ENCODE measurements at places on chromosomes 6 and 20.
A peak's percentile ranks its signal among the peaks of the same experiment; 100 is the strongest.

DNA sequence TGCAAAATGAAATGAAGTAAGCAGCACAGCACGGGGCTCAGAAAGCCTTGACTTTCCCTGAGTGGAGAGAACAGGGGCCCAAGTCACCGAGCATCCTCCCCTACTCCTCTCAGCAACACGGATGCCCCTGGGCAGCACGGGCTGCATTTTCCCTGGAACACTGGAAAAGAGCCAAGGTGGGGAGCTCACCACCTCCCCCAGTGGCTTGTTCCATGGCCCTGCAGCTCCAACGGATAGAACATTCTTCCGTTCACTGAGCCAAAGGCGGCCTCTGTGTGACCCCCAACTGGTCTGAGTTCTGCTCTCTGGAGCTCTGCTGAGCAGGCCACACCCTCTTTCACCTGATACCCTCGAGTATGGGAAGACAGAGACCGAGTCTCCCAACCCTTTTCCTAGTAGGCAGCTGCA lies 20.8 kb upstream of the EMILIN3 start:
- no peak for DNase-seq

GRCh38 chr6:16657768-16658167 lies 103.5 kb downstream of the ATXN1 start:
- no peak for DNase-seq

GRCh38 chr20:24575811-24576210 lies 106.4 kb downstream of the SYNDIG1 start:
- DNase-seq, result no peak

- no peak for DNase-seq
Measured at GRCh38 chr20:13202565-13202964, 18.5 kb upstream of the ISM1 start.

- no peak for DNase-seq
Measured at GRCh38 chr6:27495386-27496135, 22.7 kb upstream of the ZNF184 start.

DNA sequence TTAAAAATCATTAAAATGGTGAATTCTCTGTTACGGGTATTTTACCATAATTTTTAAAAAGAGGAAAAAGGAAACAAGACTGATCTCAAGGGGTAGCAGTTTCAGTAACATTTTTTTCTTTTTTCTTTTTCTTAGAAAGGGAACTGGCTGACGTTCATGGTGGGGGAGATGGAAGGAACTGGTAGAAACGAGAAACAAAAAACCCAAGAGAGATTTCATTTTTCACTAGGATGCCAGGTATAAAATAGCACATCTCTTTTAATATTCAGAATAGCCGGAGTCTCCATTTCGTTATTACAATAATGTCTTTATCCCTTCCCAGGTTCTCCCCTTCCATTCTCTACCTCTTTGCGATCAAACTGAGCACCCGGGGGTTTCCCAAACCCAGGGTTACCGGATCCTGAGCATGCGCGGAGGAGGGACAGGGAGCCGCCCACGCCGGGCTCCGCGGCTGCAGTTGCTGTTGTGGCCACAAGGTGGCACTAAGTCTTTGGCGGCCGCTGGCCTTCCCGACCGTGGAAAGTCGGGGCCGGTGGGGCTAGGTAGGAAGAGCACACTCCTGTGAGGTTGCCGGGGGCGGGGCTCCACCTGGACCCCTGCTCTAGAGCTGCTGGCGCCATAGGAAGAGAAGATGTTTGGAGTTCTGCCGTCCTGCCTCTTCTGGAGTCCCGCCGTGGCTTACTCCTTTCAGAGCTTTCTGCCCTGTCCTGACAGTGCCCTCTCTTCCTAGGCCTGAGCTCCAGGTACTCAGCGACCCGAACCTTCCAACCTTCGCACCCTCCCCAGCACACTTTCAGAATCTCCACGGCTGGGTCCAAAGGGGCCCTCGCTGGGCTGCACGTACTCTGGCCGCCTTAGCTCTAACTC lies 146.8 kb downstream of the SH3BGRL2 start:
- peak; percentile 86 for DNase-seq

GRCh38 chr20:31943052-31943471 lies 8.8 kb downstream of the PDRG1 start:
- DNase-seq, result no peak

- no peak for DNase-seq
Measured at GRCh38 chr20:3652676-3653596, 10.3 kb downstream of the GFRA4 start.

DNA sequence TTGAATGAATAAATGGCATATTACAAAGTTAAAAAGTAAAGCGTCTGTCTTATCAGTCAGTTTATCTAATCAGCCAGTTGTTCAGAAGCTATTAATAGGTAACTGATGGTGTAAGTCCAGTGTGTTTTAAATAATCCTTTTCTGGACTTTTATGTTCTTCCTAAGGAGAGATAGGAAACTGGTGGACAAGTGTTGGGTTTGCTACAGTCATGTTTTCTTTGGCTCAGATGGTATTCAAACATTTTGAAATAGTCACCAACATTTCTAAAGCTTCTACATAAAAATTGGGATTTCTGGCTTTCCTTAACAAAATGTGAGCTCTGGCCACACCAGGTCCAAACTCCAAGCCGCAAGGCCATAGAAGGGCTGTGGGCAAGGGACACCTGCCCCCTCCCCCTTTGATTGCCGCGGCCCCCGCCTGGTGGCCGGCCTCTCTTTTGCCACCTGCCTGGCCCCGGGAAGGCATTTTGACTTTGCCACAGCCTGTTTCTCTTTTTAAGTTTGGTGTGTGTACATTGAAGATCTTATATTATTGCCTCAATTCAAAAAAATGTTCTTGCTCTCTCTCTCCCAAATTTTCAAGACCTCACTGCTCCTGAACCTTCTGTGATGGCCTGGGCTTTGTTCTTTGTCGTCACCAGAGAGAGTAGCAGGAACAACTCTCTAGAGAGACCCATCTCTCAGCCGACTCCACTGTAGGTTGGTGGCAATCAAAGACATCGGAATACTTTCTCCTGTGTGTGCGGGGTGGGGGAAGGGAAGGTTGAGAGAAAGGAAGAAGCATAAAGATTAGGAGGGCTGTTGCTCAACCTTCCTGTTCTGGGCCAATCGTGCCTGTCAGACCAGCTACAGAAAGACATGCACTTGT lies 84.0 kb upstream of the ZNF217 start:
- peak; percentile 17 for DNase-seq

GRCh38 chr6:169850154-169850553 lies 98.7 kb downstream of the ERMARD start:
- DNase-seq, result no peak

DNA sequence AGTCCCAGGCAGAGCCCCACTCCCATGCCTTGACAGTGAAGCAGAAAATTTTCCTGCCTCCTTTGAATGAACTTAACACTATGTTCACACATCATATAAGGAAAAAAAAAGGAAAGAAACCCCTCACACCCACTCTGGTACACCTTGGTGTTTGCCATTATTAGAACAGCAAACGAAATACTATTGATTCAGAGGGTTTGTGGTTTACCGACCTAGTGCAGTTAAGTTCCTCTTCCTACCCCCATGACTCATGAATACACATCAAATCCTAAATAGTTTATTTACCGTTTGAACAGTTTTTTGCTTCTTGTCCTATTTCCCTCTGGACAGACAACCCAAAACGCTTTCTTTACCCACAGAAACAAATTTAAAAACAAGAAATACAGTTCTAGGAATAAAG lies 237.7 kb downstream of the FOXA2 start:
- DNase-seq, result no peak

GRCh38 chr20:11302436-11302835 lies 615.3 kb upstream of the BTBD3 start:
- no peak for DNase-seq

GRCh38 chr6:37785002-37785662 lies 34.4 kb upstream of the ZFAND3 start:
- DNase-seq, result no peak

- peak; percentile 46 for DNase-seq
Measured at GRCh38 chr20:50120935-50121693, 8.2 kb upstream of the UBE2V1 start.

- no peak for DNase-seq
Measured at GRCh38 chr6:139877828-139878405, 503.5 kb upstream of the CITED2 start.

GRCh38 chr20:38170826-38171674 lies 6.0 kb upstream of the TGM2 start:
- DNase-seq, result no peak

DNA sequence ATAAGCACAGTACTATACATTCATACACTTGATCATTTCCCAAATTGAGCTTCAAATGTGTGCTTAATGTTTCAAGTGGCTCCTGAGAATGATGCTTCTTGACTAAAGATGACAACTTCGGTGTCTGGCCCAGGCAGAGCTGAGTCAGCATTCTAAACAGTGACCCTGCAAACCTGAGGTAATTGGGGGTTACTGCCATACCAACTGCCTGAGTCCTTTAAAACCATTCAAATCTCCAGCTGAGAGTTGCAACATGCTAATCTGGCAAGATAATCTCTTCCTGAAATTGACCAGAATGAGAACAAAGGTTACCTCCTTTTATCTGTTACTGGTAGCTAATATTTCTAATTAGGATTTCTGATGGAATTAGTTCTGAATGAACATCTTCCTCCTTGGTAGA lies 8.2 kb downstream of the BACH2 start:
- DNase-seq, result no peak

GRCh38 chr6:26401389-26401986 lies 587 bp upstream of the BTN3A1 start:
- no peak for DNase-seq

- DNase-seq, result no peak
Measured at GRCh38 chr6:136306466-136306865, 16.8 kb upstream of the BCLAF1 start.

DNA sequence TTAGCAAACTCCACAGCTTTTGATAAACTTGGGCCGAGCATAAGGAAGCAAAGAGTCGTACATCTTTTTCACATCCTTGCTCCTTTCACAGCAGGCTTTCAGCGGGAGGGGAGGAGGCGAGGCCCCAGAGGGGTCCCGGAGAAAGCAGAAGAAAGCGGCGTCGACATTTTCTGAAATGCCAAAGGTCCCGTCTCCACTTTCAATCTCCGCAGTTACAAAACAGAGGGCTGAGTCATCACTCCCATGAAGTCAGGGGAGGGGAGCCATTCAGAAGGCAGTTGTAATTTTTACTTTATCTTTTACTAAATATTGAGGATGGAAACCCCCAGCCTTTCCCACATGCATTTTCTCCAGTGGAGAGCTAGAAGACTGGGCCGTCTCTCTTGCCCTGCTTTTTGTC lies 174.2 kb upstream of the THBS2 start:
- no peak for DNase-seq

DNA sequence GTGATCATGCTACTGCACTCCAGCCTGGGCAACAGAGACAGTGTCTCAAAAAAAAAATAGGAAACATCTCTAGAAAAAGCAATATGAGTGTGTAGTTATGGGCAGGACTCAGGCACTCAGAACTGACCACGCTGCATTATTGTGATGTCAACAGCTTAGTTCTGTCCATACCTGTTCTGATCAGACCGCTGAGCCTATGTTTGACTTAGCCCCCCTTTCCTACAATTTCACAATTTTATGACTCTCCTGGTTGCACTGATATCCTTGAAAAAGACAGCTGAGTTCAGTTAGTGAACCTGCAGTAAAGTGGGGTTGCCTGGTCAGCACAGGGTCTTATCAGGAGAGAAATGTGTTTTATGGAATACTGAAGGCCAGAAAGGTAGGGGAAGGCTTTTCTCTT lies 37.8 kb upstream of the PRDM1 start:
- DNase-seq, result no peak

GRCh38 chr20:63196768-63197470 lies 19.0 kb downstream of the YTHDF1 start:
- DNase-seq, result no peak

GRCh38 chr20:40970218-40970617 lies 58.4 kb upstream of the TOP1 start:
- no peak for DNase-seq

GRCh38 chr6:109653264-109653663 lies 37.7 kb downstream of the AK9 start:
- DNase-seq, result no peak

GRCh38 chr20:24102749-24103333 lies 114.3 kb upstream of the GGTLC1 start:
- DNase-seq, result no peak

DNA sequence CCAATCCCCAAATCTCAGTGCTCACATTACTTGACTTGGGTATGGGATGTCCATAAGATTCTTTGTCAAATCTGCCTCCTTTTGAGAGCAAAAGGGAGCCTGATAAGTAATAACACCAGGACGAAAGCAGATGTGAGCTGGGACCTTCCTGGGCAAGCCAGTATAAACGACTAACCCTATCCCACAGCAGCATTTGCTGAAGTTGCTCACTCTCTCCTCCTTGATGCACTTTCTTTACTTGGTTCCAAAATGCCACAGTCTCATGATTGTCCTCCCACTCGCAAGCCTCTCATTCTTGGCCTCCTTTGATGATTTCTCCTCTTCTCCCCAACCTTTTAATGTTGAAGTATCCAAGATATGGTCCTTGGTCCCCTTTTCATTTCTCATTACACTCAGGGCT lies 44.7 kb upstream of the TAGAP start:
- DNase-seq, result no peak

GRCh38 chr6:10305790-10306415 lies 109.0 kb downstream of the TFAP2A start:
- DNase-seq, result no peak

GRCh38 chr20:62238569-62239277 lies 402 bp downstream of the OSBPL2 start:
- DNase-seq, result no peak

- no peak for DNase-seq
Measured at GRCh38 chr6:49332781-49333180, 130.3 kb downstream of the MMUT start.

DNA sequence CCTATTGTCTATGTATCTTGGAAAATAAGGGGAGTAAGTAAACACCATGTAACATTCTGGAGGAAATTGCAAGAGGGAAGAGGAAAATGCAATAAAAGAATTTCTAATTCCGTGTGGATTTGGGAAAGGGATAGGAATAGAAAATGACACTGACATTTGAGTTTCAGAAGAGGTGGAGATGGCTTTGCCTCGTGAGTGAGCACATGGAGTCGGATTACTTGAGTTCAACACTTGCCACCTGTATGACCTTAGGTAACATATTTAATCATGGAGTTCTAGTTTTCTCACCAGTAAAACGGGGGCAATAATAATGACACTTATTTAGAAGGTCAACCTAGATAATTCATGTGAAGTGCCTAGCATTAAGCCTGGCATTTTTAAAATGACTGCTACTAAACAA lies 10.8 kb upstream of the PBOV1 start:
- DNase-seq, result no peak

DNA sequence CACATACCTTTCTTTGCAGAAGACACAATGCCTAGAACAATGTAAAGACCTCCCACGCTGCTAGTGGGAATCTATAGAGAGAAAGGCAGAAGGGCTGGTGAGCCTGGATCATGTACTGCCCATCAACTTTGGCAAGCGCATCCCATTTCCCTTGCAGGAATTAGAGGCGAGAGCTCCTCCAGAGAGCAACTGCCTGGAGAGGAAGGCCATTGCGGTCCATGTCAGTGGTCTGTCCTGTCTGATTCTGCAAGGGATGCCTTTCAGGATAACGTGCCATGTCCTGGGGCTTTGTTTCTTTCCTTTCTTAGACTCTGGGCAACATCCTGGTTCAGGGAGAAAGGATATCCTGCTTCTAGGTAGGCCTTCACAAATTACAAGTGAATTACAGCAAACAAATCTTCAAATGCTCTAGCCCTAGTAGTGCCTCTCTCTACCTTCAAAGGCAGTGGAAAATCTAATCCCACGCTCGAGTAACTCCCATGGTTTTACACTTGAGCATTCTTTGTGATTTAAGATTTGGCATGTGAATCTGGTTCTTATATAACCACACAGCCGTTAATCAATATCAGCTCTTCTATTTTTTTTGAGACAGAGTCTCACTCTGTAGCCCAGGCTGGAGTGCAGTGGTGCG lies 38.5 kb downstream of the GCNT2 start:
- DNase-seq, result no peak

GRCh38 chr6:2158596-2159271 lies 86.7 kb downstream of the GMDS start:
- DNase-seq, result no peak
